Stimulated activated CD4-positive, alpha-beta T cell treated with anti-CD3 and anti-CD28 coated beads, Interleukin-1b, Interleukin-23, amount 100 ng/mL, for 1 hour (primary cell): ENCODE measurements at places on chromosomes 5 and 9.

GRCh38 chr5:145776886-145777285 is 58.3 kb downstream of the PRELID2 start:
- no peak for DNase-seq

- DNase-seq, result no peak
These were observed 45.7 kb downstream of the STOM start for GRCh38 chr9:121324316-121324715.

GRCh38 chr5:148014276-148014675 is 49.5 kb upstream of the SPINK5 start:
- no peak for DNase-seq

DNA sequence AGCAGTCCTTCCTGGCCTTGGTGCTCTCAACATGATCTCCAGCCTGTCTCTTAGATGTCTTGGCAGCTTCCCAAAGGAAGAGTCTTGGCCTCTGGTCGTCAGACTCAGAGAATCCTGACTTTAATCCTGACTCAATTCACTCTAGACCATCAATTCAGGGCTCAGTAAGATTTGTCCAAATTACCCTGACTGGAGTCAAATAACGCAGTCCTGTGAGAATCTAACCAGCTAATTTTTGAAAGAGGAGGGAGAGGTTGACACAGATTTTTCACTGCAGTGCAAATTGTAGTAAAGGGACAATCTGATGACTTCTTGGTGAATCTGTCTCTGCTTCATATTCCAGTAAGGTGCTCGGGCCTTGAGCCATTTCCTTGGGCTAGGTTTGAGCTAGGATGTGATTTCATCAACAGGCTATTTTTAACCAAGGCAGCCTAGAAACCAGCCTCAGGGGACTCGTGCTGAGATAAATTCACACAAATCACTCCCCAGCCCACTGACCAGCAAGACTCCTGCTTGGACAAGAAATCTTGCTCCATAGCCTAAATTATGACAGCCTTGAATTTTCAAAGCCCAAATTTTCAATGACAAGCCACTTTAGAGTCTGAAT is 257.4 kb downstream of the ENC1 start:
- DNase-seq, result no peak

DNA sequence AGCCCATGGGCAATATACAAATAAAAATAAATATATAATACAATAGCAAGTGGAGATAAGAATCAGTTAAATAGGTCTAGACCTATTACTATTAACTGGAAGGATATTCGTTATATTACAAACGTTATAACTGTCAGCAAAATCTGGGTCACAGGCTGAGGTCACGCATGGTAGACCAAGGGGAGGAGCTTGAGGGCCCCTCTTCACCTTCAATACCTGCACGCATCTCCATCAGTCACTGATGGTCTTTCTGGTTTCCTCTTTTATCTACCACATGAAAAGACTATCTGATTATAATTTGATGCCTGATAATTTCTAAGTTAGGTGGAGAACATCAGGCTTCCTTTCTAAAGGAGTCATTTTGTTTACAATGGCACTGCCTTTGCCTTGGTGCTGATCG is 43.2 kb downstream of the MAT2B start:
- no peak for DNase-seq

DNA sequence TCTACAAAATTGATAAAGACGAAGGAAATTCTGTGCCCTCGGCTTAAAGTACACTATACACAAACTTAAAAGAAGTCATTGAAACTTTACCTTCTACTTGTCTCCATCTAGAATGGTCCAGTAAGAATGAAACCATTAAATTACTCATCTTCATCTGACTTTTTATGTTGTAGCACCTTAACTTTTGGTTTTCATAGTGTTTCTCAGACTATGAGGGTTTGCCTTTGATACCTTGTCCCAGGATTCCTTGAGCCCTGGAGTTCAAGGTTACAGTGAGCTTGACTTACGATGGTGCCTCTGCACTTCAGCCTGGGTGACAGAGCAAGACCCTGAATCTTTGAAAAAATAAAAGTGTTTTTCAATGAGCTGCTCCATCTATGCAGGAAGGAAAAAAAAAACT is 132.2 kb downstream of the CDC42SE2 start:
- DNase-seq, result no peak

- DNase-seq, result no peak
These were observed 348.8 kb downstream of the TRPM3 start for GRCh38 chr9:70772601-70773000.

- no peak for DNase-seq
These were observed 5.7 kb upstream of the STING1 start for GRCh38 chr5:139488260-139488659.
